ENCODE measurements at places on chromosomes 5 and 9.
A peak's percentile ranks its signal among the peaks of the same experiment; 100 is the strongest.

DNA sequence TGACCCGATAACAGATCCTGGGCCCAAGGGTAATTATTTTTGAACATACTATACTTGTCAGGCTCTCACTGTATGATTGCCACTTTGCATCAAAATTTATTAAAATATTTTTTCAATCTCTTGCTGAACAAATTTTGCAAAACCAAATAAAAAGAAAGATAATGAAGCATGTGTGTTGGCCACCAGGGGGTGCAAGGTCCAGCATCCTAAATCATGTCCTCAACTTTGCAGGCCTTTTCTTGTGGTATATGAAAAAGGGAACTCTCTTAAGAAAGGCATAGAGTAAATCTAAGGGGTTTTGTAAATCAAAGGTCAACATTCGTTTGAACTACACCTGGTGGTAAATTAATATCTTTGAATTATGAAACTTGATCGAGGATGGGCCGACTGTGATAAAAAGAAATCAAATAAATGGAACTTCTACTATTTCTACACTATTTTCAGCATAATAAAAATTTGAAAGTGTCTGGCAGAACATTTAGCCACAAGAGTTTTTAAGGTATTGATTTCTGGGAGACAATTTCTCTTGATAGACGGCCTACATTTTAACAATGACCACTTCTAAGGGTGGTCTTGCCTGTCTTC lies 676.5 kb downstream of the DMRTA1 start:
- peak; percentile 31 for DNase-seq

- DNase-seq: no peak
Measured at GRCh38 chr5:89883967-89884366, 525.6 kb downstream of the CETN3 start.

- DNase-seq: peak; percentile 73
Measured at GRCh38 chr5:122192497-122193496, 63.5 kb downstream of the ZNF474 start.

GRCh38 chr5:53520813-53521212 lies 39.6 kb upstream of the NDUFS4 start:
- DNase-seq: no peak

DNA sequence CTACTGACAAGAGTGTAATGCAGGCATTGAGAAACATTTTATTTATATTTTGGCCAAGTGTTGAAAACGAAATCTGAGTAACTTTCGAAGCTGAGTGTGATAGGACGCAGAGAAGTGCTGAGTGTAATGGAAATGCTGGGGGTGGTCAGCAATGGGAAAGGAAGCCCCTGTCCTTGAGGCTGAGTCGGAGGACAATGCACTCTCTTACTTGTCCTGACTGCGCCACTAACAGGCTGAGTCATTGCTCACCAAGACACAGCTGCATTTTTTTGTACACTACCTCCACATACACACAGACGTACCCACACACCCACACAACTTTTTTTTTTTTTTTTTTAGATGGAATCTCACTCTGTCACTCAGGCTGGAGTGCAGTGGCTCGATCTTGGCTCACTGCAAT lies 637.7 kb downstream of the SLCO4C1 start:
- DNase-seq: no peak

DNA sequence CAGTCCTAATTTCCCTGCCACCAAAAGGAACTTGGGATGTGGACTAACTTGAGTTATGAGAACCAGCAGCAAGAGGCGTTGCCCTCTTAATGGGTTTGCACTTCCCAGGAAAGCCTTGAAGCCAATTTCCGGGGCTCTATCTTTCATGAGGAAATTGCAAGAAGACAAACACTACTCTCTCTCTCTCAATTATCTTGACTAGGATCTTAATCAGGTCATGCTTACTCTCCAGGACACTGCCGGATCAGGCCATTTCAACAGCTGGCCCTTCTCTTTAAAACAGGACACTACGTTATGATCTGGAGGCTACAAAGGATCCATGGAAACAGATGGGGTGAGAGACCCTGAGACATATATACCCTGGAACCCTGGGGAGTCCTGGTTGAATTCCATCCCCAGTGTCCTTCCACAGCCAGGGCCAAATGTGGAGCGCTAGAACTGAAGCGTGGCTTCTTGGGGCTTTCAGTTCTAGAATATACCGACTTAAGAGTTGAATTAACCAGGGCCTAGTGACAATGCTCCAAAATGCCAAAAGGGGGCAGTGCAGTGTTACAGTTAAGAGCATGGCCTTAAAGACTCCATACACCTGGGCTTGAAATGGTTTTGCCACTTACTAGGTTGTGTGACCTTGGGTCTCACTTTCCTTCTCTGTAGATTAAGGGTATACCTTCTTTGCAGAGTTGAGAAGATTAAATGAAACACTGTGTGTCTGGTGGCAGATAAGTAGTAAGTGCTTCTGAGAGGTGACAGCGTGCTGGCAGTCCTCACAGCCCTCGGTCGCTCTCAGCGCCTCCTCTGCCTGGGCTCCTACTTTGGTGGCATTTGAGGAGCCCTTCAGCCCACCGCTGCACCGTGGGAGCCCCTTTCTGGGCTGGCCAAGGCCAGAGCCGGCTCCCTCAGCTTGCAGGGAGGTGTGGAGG lies 21.1 kb downstream of the FAM219A start:
- DNase-seq: peak; percentile 80

DNA sequence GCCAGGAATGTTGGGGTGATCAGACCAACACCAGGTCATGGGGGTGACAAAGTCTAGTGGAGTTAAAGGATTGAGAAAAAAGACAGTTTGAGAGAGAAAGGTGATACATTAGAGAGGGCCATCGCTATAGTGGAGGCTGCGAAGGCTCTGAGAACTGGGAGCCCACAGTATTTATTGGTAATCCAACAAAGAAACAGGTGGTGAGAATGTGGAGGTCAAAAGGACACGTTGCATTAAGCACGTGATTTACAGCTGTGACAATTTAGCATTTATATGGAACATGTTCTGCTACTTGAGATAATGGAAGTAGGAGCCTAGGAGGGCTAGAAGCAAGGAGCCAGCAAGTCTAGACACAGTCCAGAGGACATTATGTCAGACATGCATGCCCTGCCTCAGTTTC lies 2086.5 kb upstream of the C9orf72 start:
- DNase-seq: no peak

- no peak for DNase-seq
Measured at GRCh38 chr5:6722015-6722414, 8.8 kb downstream of the TENT4A start.

DNA sequence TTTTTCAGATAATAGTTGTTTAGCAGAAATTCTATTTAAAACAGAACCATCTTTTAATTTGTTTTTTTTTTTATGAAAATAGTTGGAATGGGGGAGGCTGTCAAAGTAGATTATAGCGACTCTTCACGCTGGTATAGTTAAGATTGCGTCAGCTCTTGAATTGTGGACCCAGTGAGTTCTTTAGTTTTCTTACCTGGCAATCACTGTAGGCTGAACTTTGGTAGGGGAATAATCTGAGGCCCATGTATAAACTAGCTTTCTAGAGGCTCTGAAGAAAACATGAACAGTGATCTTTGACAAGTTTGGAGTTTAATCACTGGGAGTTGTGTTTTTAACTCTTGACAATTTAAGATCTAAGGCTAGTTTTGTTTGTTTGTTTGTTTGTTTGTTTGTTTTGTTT lies 80.8 kb downstream of the CD180 start:
- DNase-seq: no peak

Measured in iris pigment epithelial cell (primary cell).